ENCODE measurements at places on chromosomes 12 and 14. TPM values are rescaled to one million over a fixed set of nuclear protein-coding genes. Genes with fewer than 3 reads are reported as not detected.
A peak's percentile ranks its signal among the peaks of the same experiment; 100 is the strongest.

DNA sequence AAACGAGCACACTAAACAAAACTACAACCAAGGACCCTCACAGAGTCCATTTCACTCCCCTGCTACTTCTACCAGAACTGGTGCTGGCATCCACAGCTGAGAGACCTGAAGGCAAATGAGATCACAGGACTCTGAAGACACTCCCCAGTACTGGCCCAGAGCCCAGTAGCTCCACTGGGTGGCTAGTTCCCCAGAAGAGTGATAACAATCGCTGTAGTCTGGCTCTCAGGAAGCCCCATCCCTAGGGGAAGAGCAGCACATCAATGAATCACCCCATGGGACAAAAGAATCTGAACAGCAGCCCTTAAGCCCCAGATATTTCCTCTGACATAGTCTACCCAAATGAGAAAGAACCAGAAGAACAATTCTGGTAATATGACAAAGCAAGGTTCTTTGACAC is 190.7 kb upstream of the BMP4 start:
- DNase-seq, result no peak

DNA sequence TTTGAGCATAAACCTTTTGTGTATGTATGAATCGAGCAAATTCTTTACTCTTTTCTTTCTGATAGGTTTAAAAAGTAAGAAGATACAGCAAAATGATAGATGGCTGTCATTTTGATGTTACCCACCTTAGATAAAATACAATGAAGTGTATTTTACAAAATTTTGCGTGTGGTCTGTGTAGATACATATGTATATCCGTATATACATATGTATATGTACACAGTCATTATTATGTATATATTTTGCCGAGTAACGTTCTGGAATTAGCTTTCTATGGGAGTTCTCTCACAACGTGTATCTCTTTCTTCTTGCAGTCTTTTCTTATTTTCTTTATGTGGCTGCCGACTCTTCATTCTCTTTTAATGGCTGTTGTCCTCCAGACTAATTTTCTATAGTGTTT is 32.4 kb upstream of the CHPT1 start:
- no peak for DNase-seq

DNA sequence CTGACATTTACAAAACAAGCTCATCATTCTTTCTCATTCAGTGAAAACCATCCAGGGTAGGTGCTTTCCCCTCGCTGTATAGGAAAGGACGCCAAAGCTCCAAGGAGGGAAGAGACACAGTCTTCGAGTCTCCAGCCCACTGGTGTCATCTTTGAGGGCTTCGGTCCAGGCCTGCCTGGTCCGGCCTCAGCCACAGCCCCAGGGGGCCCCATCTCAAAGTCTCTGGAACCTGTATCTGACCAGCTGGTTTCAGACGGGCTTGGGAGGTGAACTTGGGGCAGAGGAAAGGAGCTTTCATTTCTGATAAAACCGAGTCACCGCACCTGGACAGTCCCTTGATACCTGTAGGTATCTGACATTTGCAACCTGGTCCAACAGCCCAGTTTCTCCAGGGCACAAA is 229.5 kb upstream of the RTL1 start:
- DNase-seq, result no peak

- no peak for DNase-seq
These were observed 13.6 kb upstream of the ACVR1B start for GRCh38 chr12:51937926-51938325.

DNA sequence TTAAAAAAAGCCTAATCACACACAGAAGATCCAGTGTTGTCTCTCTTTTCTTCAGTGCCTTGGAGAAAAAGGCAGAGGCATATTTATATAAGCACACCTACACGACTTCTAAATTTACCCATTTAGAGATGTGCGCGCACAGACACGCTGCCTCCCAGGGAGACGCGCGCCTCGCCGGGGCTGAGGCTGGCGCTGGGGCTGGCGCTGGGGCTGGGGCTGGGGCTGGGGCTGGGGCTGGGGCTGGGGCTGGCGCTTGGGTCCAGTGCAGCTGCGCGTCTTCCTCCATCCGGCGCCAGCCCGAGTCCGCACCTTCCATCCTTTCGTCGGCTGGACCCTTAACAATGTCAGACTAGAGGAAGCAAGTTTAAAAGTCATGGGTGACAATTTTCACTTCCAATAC is 118.4 kb upstream of the ARID2 start:
- peak; percentile 28 for DNase-seq

DNA sequence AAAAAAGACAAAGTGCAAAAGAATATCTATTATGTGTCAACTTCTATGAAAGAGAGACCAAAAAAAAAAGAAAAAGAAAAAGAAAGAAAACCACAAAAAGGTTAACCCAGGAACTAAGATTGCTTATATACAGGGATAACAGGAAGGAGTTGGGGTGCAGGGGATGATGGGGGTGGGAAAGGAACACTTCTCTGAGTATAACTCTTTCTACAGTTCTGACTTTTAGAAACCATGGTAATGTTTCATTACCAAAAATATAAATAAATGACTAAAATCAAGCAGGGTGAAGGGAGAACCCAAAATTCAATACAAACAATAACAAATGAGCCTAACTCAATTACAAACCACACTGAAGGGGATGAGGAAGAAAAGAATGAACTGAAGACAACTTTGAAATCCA is 9.1 kb downstream of the IFNG-AS1 start:
- no peak for DNase-seq

GRCh38 chr14:73136387-73137225 is at the start of gene PSEN1:
Gene PSEN1, plus strand, starts transcription at chr14:73136507. Its CDS starts 11,513 bp downstream, at chr14:73148020.
- DNase-seq, result peak; percentile 95

GRCh38 chr12:84421103-84421502 is 491.5 kb downstream of the SLC6A15 start:
- DNase-seq, result no peak

GRCh38 chr12:125564753-125565152 is 499.5 kb downstream of the AACS start:
- peak; percentile 13 for DNase-seq

- no peak for DNase-seq
These were observed 2.4 kb downstream of the SLC41A2 start for GRCh38 chr12:104955703-104956102.

- DNase-seq, result peak; percentile 75
These were observed 12.0 kb downstream of the CFAP73 start for GRCh38 chr12:113161415-113162016.

- DNase-seq, result no peak
These were observed 15.8 kb downstream of the TSPAN8 start for GRCh38 chr12:71142016-71142415.

- no peak for DNase-seq
These were observed 21.8 kb upstream of the GXYLT1 start for GRCh38 chr12:42166501-42166900.

- DNase-seq, result no peak
These were observed 15.3 kb upstream of the EML1 start for GRCh38 chr14:99777951-99778350.

- no peak for DNase-seq
These were observed 5.5 kb downstream of the NDRG2 start for GRCh38 chr14:21019366-21019765.

DNA sequence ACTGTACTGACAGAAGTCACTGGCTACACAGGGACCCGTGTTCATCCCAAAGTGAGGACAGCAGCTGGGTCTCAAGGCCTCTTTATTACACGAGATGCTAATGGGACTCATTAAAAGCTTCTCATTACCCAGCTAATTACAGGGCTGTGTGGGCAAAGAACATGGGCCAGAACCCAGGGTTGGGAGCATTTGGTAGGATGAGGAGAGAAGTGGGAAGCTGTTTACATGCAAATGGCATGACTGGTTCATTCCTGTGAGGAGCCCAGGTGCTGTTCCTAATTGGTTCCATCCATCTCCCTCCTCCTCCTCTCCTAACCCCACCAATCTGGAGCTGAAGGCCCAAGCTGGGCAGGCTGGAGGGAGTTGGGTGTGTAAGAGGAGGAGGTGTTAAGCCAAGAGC is 8.9 kb upstream of the TAC3 start:
- DNase-seq, result no peak

DNA sequence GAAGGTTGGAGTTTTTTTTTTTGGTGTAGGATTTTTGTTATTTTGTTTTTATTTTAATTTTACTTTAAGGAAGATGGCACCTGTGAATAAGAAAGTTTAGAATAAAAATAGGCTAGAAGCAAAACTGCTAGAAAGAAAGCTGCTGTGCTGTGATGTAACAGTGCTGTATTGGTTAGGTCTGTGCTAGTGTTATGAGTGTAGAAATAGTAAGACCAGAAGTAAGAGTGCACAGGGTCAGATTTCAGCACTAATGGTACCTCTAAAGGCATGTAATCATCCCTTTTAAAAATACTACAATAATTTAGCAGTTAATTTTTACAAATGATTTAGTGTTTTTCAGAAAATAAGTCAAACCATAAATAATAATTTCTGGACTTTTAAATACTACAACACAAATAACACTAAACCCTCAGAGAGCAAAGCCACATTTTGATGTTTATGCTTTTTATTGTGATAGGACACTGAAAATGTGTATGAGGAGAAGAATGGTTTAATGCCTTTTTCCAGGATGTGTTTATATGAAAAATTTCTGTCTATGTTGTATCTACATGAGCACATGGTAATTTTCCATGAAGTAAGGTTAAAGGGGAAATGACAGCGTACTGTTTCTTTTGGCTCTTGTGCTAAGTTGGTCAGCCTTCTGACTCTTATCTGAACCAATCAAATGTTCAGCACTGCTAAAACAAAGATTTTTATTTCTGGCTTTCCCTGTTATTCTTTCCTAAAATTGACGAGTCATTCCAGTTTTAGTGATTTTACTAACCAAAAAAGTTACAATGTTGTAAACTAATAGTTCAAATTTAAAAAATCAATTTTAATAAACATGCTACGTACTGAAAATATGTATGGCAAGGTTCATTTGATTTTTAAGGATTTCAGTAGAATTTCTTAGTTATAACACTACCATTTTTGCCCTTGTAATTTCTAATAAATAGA is 96.1 kb downstream of the PPHLN1 start:
- DNase-seq, result no peak

DNA sequence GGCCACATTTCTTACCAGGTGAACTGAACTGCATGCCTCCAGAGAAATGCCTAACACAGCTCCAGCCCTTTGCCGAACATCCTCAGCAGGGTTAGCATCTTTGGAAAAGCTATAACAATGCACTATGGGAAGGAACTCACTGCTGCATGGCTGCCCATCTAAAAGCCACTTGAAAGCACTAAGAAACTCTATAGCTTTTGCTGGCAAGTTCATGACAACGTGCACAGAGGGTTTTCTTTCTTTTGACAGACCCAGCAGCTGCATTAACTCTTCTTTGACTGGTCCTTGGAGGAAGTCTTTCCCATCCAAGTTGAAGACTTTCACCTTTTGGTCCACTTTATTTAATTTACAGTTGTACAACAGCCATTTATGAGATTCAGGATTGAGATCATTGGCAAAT is 5.3 kb downstream of the TRMT5 start:
- DNase-seq, result no peak

GRCh38 chr14:22386924-22387775 is 201.9 kb downstream of the DAD1 start:
- DNase-seq, result peak; percentile 70

DNA sequence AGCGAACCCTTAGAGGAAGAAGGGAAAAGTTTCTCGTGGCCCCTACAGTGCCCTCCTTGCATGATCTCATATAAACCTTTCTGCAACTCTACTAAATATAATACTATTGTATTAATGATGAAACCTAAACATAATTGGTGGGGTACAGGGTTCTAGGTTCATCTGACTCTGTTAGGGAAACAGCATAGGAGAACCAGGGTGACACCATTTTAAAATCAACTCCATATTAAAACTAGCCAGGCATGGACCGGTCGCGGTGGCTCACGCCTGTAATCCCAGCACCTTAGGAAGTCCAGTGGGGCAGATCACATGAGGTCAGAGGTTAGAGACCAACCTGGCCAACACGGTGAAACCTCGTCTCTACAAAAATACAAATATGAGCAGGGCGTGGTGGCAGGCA is 15.0 kb upstream of the RND1 start:
- no peak for DNase-seq

DNA sequence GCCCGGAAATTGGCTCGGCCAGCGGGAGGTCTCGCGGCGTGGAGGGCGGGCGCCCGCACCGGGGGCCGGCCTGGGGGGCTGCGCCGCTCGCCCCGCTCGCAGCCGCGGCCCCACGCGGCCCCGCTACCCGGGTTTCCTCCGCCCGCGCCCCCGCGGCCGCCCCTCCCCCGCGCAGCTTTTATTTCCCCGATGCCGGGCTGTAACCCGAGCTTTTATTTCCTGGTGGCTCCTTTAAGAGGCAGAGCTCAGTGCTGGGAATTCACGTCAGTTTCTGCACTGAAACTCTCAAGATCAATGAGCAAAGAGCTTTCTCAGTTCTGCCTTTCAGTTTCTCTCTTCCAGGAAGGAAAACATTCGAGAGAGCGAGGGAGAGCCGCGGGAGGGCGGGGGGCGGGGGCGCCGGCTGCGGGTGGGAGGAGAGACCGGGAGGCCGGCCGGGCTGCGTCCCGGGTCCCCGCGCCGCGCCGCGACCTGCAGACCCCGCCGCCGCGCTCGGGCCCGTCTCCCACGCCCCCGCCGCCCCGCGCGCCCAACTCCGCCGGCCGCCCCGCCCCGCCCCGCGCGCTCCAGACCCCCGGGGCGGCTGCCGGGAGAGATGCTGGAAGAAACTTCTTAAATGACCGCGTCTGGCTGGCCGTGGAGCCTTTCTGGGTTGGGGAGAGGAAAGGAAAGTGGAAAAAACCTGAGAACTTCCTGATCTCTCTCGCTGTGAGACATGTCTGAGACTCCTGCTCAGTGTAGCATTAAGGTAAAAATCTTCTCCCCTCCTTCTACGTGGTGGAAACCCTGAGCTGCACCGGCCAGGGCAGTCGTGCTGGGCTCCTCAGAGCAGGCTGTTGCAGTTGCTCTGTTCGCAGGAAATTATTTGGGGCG is at the start of gene ETV6:
Gene ETV6, plus strand, starts transcription at position 262 of the 873 bp plus-strand sequence. Its CDS starts 454 bp downstream, at position 716.
- peak; percentile 61 for DNase-seq

GRCh38 chr14:100658181-100658886 is 68.4 kb upstream of the DLK1 start:
- no peak for DNase-seq

DNA sequence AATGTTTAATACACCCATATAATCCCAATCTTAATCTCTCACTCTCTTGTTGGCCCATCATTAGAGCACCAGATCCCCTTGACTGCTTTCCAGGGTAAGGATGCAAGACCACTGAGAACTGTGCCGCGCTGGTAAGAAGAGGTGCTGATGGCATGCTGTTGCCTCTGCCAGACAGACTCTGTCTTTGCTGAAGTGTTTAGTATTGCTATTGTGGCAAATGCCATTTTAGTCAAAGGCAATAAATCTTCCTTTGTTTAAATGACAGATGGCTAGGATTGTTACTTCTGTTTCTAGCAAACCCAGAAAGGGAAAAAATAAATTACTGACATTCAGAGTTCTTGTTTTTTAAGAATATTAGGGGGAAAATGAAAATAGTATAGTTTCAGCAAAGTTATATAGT is 152.3 kb downstream of the MON2 start:
- DNase-seq, result no peak

- no peak for DNase-seq
These were observed 9.1 kb downstream of the PTCSC3 start for GRCh38 chr14:36167431-36167830.

Gene CHGA
- 37.9 TPM for total RNA-seq

Gene STAC3
- total RNA-seq, result 0.94 TPM

Gene ZFHX2
- 1.2 TPM for total RNA-seq

Gene MANSC4
- 0.47 TPM for total RNA-seq

Gene NACA
- 1,394 TPM for total RNA-seq

Gene HOXC6
- not detected for total RNA-seq

Gene SCNN1A
- not detected for total RNA-seq

Gene TAS2R13
- 8.3 TPM for total RNA-seq

Gene TMED8
- total RNA-seq, result 27.6 TPM
